Dorsolateral prefrontal cortex (tissue), 122 donors: ENCODE measurements at places on chromosomes 6 and 20. TPM values are rescaled to one million over a fixed set of nuclear protein-coding genes. Genes with fewer than 3 reads are reported as not detected.

The EFHC1 gene
- total RNA-seq = 30.7 TPM

The DACT2 gene
- 1.2 TPM for total RNA-seq

The HCK gene
- 3.3 TPM for total RNA-seq

The INSM1 gene
- total RNA-seq = 4.7 TPM

The SMOC2 gene
- 2.6 TPM for total RNA-seq

The RTF2 gene
- total RNA-seq = 97.7 TPM

The EPPIN gene
- total RNA-seq = not detected

The DYNLT2 gene
- total RNA-seq = 5.9 TPM

The FNDC11 gene
- total RNA-seq = 0.32 TPM

The VSTM2L gene
- total RNA-seq = 78.2 TPM

The MAP3K4 gene
- 62.5 TPM for total RNA-seq

The BMP2 gene
- total RNA-seq = 3.5 TPM

The CRISP2 gene
- total RNA-seq = not detected

The AVP gene
- total RNA-seq = not detected

The FERMT1 gene
- 4.7 TPM for total RNA-seq

The LRRC73 gene
- total RNA-seq = 9.5 TPM

The GABRR1 gene
- total RNA-seq = not detected

The BCAS1 gene
- total RNA-seq = 80.5 TPM

The MYT1 gene
- total RNA-seq = 8.4 TPM

The ANGPT4 gene
- total RNA-seq = 0.33 TPM

The HLA-DRA gene
- total RNA-seq = 46.3 TPM

The SOD2 gene
- total RNA-seq = 261 TPM

The PDYN gene
- 1.7 TPM for total RNA-seq

The MYLK2 gene
- total RNA-seq = not detected

The RPS10 gene
- total RNA-seq = 358 TPM

The ZBTB9 gene
- 10.8 TPM for total RNA-seq

The GPR6 gene
- 1.7 TPM for total RNA-seq

The MUCL3 gene
- not detected for total RNA-seq

The C2 gene
- total RNA-seq = 5.5 TPM

The TPBG gene
- total RNA-seq = 8.3 TPM

The OXT gene
- total RNA-seq = not detected

The ARFGEF3 gene
- 59.7 TPM for total RNA-seq

The LAMA2 gene
- total RNA-seq = 24.0 TPM

The SLC22A2 gene
- not detected for total RNA-seq
